ENCODE measurements at places on chromosomes 12 and 14. TPM values are rescaled to one million over a fixed set of nuclear protein-coding genes. Genes with fewer than 3 reads are reported as not detected.

- H3K4me1 ChIP-seq, result no peaks in the 10 kb centered on the region
- no peaks in the 10 kb centered on the region for H3K27me3 ChIP-seq
- H3K27ac ChIP-seq, result no peak overlapping the region
- H3K4me3 ChIP-seq, result no peak overlapping the region
Measured at GRCh38 chr12:77204083-77204482, 138.7 kb upstream of the E2F7 start.

DNA sequence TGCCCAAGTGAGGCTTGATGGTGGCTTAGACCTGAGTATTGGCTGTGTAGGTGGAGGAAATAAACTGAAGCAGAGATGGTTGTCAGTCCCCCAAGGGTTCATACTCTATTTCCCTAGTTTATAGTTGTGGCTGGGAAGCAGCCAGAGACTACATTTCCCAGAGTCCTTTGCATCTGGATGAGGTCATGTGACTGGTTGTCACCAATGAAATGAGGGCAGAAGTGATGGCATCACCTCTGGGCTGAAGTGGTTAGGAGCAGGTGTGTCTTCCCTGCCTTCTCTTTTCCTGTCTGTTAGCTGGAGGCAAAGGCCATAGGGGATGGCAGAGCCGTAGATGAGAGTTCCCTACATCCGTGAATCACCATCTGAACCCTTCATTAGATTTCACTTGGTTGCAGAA lies 16.3 kb upstream of the NOS1 start:
- H3K36me3 ChIP-seq, result no peaks in the 10 kb centered on the region
- H3K4me3 ChIP-seq, result no peak overlapping the region

BHLHE41 gene
- 5.8 TPM for total RNA-seq

GRCh38 chr12:11580125-11580751 lies 69.2 kb upstream of the ETV6 start:
- no peaks in the 10 kb centered on the region for H3K36me3 ChIP-seq
- H3K4me3 ChIP-seq, result no peak overlapping the region
- no peak for DNase-seq
- peaks cover 5% of the 10 kb centered on the region for H3K27me3 ChIP-seq
- no peak overlapping the region for H3K27ac ChIP-seq

OR6C2 gene
- not detected for total RNA-seq

DNA sequence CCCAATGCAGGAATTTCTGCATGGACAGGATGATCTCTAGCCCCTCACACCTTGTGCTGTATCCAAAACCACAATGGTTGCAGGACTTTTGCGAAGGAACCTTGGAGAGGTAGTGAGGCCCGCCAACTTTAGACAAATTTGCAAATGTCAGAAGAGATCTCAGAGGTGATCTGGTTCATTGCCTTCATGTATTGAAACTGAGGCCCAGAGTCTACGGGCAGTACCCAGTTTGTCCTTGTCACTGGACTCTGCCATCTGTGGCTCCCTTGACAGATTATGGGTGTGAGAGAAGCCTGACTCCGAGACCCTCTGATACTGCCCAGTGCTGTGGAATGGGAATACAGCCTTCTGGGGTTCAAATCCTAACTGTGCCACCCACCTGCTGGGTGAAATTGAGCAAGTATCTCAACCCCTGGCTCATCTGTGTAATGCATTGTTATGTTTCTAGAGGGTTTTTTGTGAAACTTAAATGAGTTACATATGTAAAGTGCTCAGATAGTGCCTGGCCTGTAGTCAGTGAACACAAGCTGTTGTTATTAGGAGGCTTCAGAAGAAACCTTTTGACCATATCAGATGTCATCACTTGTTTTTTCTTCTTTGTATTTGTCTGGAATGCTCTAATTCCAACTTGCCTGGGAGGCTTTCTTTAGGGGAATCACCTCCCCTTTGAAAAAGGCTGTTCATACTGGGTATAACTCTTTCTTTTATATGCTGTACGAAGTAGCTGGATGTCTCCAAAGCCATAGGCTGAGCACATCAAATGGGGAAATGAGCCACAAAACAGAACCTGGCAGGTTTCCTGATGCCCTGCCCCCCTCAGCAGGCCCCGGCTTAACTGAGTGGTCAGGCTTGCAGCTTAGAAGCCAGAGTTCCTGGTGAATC lies 71.4 kb upstream of the SRSF5 start:
- H3K4me1 ChIP-seq, result peaks cover 63% of the 10 kb centered on the region
- H3K36me3 ChIP-seq, result peaks cover 3% of the 10 kb centered on the region
- DNase-seq, result no peak

SLC6A13 gene
- total RNA-seq, result 7.0 TPM

DNA sequence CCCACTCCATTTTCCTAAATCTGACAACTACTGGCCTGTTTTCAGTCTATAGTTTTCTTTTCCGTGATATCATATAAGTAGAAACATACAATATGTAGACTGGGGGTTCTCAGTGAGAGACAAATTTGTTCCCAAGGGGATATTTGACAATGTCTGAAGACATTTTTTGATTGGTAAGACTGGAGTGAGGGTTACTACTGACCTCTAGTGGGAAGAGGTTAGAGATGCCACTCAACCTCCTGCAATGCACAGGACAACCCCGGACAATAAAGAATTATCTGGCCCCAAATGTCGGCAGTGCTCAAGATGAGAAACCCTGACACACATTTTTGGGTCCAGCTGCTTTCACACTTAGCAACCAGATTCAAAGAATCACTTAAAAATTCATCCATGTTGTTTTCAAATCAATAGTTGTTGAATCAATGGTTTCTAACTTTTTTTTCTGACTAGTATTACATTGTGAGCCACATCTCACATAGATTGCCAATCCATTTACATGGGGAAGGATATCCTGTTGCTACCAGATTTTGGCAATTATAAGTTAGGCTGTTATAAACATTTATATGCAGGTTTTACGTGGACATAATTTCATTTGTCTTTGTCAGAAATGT lies 307.1 kb downstream of the RPL10L start:
- no peak for DNase-seq
- H3K27me3 ChIP-seq, result no peaks in the 10 kb centered on the region
- no peak overlapping the region for H3K27ac ChIP-seq
- no peaks in the 10 kb centered on the region for H3K4me1 ChIP-seq
- no peaks in the 10 kb centered on the region for H3K36me3 ChIP-seq
- H3K4me3 ChIP-seq, result no peak overlapping the region

DNA sequence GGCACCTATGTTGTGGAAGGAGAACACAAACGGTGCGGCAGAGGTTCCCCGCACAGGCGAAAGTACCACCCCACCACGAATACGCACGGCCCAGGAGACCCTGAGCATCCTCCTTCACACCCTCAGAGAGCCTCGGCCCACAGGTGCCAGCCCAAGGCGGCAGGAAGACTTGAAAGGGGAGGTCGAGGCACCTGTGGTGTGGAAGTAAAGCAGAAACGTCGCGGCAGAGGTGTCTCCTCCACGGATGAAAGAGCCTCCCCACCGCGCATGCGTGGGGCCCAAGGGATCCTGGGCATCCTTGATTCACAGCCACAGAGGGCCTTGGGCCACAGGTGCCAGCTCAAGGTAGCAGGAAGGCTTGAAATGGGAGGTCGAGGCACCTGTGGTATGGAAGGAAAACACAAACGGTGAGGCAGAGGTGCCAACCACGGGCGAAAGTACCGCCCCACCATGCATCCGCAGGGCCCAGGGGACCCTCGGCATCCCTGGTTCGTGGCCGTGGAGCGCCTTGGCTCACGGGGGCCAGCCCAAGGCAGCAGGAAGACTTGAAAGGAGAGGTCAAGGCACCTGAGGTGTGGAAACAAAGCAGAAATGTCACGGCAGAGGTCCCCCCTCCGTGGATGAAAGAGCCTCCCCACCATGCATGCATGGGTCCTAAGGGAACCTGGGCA lies 380.1 kb downstream of the ALG10 start:
- H3K4me3 ChIP-seq, result no peak overlapping the region
- no peaks in the 10 kb centered on the region for H3K4me1 ChIP-seq
- DNase-seq, result peak; percentile 44
- H3K27me3 ChIP-seq, result no peaks in the 10 kb centered on the region
- H3K27ac ChIP-seq, result no peak overlapping the region

GRCh38 chr12:116200812-116201211 lies 76.7 kb downstream of the MED13L start:
- H3K27ac ChIP-seq, result no peak overlapping the region
- H3K4me1 ChIP-seq, result peaks cover 26% of the 10 kb centered on the region
- H3K27me3 ChIP-seq, result no peaks in the 10 kb centered on the region
- peaks cover 11% of the 10 kb centered on the region for H3K36me3 ChIP-seq
- no peak overlapping the region for H3K4me3 ChIP-seq
- no peak for DNase-seq

DNA sequence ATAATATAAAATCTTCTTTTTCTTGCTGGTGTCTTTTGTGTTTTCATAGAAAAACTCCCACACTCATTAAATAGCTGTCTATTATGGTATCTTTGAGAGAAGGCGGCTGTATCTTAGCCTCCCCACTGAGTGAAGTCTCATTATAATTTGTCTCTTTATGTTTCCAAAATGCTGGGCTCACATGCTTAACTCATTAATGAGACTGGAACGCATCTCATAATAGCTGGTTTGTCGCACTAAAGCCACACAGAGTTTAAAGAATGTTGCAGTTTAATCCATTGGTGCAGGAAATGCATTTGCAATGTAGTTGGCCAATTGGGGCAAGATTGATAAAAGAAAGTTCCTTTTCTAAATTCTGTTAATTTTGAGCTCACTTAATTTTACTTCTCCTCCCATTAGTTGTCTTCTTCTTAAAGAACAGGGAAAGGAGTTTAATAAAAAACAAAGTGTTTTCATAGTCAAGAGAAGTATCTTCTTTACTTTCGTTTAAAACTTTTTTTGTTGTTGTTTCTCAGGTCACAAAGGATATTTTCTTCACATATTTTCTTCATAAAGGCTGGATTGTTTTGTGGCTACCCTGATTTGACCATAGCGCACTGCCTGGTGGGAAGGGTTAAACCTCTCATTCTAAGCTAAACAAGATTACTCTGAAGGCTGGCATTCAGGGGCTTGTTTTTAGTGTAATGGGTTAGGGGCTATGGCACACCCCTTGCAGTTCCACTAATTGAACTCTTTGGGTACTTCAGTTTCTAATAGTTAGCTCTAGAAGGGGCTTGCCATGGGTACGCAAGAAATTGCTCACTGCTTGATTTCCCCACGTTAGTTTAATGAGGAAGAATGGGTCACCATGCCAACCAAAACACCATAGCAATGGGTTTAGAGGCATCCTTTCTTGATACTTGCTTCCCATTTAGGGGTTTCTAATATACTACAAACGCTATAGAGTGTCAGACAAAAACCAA lies 197.0 kb downstream of the TMTC2 start:
- H3K27ac ChIP-seq, result no peak overlapping the region
- H3K4me1 ChIP-seq, result peaks cover 32% of the 10 kb centered on the region
- no peaks in the 10 kb centered on the region for H3K27me3 ChIP-seq

CAPZA3 gene
- total RNA-seq, result not detected

TMCC3 gene
- 18.2 TPM for total RNA-seq

GRCh38 chr12:116087962-116088361 lies 189.5 kb downstream of the MED13L start:
- no peak for DNase-seq
- H3K27ac ChIP-seq, result no peak overlapping the region
- peaks cover 22% of the 10 kb centered on the region for H3K4me1 ChIP-seq
- peaks cover 26% of the 10 kb centered on the region for H3K36me3 ChIP-seq

- no peak overlapping the region for H3K27ac ChIP-seq
- H3K36me3 ChIP-seq, result no peaks in the 10 kb centered on the region
- H3K4me1 ChIP-seq, result peaks cover 6% of the 10 kb centered on the region
- H3K27me3 ChIP-seq, result no peaks in the 10 kb centered on the region
Measured at GRCh38 chr12:130973109-130973508, 19.4 kb downstream of the ADGRD1 start.

DNA sequence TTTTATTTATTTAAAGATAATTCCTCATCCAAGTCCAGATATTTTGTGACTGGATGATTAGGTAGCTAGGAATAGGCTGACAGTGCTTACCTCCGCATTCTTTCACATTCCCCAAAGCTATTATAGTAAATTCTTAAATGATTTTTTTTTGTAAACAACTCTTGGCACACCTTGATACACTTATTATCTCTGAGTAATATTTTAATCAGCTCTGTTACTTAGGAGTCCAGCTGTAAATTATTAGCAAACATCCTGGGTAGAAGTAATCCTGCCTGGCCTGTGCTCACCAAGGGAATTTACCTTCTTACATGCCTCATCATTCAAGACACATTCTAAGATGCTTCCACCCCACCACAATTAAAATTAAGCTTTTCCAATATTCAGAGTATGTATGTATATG lies 186.1 kb downstream of the SLC2A13 start:
- DNase-seq, result no peak
- no peak overlapping the region for H3K4me3 ChIP-seq
- no peaks in the 10 kb centered on the region for H3K4me1 ChIP-seq
- H3K27ac ChIP-seq, result no peak overlapping the region
- no peaks in the 10 kb centered on the region for H3K36me3 ChIP-seq

RAD9B gene
- 0.46 TPM for total RNA-seq

DNA sequence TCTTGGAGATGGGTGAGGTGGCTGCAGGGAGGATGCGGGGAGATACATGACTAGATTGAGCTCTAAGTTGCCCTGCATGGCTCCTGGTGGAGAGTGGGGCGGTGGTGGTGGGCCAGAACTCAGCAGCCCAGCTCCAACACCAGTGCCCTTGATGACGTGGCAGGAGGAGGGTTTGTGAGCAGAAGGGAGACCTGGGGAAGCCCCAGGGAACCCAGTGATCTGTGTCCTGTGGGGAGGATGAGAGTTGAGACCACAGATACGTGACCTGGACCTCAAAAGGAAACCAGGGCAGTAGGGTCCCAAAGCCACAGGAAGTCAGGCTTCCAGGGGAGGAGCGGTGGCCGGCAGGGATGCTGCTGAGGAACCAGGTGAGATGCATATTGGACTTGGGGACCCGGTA lies 989.1 kb upstream of the TMEM132C start:
- no peak for DNase-seq
- H3K4me3 ChIP-seq, result no peak overlapping the region
- H3K27ac ChIP-seq, result no peak overlapping the region
- H3K36me3 ChIP-seq, result no peaks in the 10 kb centered on the region
- H3K4me1 ChIP-seq, result no peaks in the 10 kb centered on the region
- peaks cover 44% of the 10 kb centered on the region for H3K27me3 ChIP-seq

DNA sequence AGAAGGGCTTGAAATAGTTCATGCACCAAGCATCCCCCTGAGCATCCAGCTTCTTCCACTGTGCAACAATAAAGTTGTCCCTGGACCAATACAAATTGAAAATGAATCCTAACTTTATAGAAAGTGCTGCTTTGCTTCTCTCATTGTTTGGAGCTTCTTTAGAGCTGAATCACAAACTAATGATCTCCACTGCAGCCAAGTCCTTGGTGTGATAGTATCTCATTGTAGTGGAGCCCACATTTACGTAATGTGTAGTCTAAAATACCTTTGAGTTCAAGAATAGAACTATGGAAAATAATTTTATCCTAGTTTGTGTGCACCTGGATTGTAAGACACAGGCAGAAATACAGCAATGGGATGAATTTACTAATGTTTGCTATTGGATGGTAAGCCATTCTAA lies 319.9 kb downstream of the EGLN3 start:
- peaks cover 32% of the 10 kb centered on the region for H3K27me3 ChIP-seq
- H3K4me1 ChIP-seq, result no peaks in the 10 kb centered on the region
- H3K36me3 ChIP-seq, result no peaks in the 10 kb centered on the region
- H3K27ac ChIP-seq, result no peak overlapping the region
- DNase-seq, result no peak

DNA sequence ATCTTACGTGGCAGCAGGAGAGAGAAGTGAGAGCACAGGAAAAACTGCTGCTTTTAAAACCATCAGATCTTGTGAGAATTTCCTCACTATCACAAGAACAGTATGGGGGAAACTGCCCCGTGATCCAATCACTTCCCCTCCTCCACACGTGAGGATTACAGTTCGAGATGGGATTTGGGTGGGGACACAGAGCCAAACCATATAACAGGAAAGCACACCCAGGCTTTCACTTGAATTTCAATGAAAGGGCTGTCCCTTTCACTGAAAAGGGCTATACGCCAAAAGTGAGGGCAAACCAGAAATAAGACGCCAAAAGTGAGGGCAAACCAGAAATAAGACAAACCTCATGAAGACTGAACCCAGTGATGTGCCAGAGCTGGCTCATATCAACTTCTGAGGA lies 22.8 kb upstream of the TMEM233 start:
- no peaks in the 10 kb centered on the region for H3K4me1 ChIP-seq
- DNase-seq, result no peak
- peaks cover 14% of the 10 kb centered on the region for H3K27me3 ChIP-seq
- no peaks in the 10 kb centered on the region for H3K36me3 ChIP-seq

Data from type B pancreatic cell (in vitro differentiated cells).